ENCODE measurements at places on chromosomes 4 and X.

- no peak for DNase-seq
These were observed 122.5 kb downstream of the PTTG2 start for GRCh38 chr4:38082424-38083385.

DNA sequence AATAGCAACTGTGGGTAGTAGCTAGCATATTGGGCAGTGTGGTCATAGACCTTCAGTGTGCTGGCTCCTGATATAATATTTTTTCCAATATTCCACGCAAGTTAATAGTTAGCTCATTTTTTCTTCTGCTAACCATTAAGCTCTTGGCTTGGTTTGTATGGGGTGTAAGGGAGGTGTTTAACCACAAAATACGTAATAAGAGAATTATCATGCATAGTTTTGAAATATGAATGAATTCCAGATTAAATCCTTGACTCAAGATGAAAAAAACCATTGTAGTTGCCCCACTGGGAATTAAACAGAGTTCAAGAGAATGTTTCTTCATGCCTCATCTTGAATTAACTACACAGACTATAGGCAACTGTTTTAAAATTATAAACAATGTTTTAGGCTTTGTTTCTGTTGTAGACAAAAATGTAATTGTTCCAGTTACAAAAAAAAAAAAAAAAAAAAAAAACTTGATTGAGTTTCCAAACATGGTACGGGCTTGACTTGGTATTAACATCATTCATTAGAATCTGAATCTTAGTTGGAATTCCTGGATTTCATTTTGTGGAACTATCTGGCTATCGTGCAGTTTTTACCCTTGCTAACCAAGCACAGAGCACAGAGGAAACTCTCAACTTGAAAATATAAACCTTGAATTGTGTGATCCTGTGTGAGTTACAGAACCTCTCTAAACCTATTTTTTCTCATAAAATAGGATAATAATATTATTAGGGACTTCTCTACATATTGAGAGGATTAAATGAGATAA is 28.4 kb downstream of the CXCL1 start:
- DNase-seq, result no peak

DNA sequence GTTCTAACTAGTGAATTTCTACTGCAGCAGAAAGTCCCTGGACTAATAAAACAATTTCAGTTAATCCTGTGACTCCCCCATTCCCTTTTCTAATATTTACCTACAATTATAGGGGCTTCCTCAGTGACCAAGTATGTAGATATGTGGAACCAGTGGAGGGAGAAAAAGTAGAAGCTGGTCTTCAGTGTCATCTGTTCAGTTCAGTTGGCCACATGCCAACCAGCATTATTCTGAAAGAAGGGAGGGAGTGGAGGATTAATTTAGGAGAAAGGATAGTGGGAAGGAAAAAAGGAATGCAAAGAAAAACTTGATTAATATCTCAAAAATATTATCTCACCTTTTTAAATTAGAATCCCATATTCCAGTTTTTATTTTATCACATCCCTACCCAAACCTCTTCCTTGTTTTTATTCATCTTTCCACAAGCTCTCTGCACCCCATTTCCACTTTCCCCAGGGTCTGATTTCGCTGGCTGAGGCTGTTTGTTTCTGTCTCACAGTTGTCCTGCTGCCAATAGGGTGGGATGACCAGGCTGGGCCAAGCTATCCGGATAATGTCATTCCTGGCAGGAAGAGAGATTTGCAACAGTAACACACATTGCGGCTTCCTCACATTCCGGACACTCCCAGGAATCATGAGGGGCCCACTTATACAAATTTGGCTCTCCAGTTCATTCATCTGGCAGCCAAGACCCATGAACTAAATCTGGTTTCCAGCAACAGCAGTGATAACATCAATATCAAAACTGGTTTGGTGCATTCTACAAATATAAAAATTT is 24.6 kb upstream of the ANTXR2 start:
- DNase-seq, result no peak

GRCh38 chr4:85656759-85657505 is 182.0 kb downstream of the ARHGAP24 start:
- DNase-seq, result no peak

GRCh38 chrX:123962794-123963373 is 1.4 kb downstream of the STAG2 start:
- DNase-seq, result peak; percentile 80

Measured in activated CD4-positive, alpha-beta T cell treated with anti-CD3 and anti-CD28 coated beads, Interleukin-2, amount 50 U/mL, for 48 hours (primary cell).